ENCODE measurements at places on chromosomes 4 and X. TPM values are rescaled to one million over a fixed set of nuclear protein-coding genes. Genes with fewer than 3 reads are reported as not detected.

DKK2 gene
- total RNA-seq = 45.0 TPM

OTUD4 gene
- 43.8 TPM for total RNA-seq

GRCh38 chr4:14143892-14144291 lies 516.4 kb upstream of the BOD1L1 start:
- H3K27me3 ChIP-seq = no peaks in the 10 kb centered on the region
- no peak overlapping the region for H3K4me3 ChIP-seq
- DNase-seq = no peak
- no peaks in the 10 kb centered on the region for H3K4me1 ChIP-seq
- H3K36me3 ChIP-seq = no peaks in the 10 kb centered on the region

DNA sequence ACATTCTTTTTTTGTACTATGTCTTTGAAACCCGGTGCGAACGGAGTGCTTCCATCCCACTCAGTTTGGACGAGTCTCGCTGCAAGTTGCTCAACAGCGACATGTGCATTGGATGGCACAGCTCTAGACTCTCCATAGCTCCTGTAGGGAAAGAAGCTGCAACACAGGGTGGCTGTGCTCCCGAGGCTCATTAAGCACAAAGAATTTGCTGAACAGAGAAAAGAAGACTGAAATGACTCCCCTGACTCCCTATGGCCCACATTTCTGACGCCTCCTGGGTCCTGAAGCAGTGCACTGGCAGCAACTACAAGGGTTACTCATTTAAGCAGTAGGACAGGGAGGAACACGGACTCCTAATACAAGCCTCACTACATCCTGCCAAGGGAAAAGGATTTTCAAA lies 127.4 kb downstream of the SH3RF1 start:
- peaks cover 3% of the 10 kb centered on the region for H3K36me3 ChIP-seq
- DNase-seq = no peak
- no peak overlapping the region for H3K27ac ChIP-seq
- no peaks in the 10 kb centered on the region for H3K27me3 ChIP-seq
- H3K4me3 ChIP-seq = no peak overlapping the region

DNA sequence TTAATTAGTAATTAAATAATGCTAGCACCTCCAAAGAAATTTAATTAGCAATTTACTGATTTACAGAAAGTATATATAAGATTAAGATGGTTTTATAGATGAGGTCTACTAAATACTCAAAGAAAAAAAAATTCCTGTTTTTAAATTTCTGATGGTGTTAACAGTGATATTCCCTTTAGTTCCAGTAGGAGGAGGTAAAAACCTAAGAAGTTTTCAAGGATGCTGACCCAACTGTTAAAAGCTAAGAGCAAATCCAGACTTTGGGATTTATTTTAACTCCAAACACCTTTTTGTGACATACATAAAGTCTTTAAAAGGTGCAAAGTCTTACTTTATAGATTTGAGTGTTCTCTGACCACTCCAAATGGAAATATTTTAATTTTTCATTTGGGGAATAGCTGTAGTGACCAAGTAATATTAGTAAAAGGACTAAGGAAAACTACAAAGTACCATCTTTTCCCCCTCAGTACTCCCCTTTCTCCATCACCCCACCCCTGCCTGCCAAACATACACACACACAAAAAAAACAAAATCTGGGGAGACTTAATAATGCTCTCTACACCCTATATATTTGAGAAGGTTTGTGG lies 34.2 kb upstream of the CSN1S1 start:
- no peak for DNase-seq
- no peak overlapping the region for H3K4me3 ChIP-seq
- H3K4me1 ChIP-seq = no peaks in the 10 kb centered on the region
- no peaks in the 10 kb centered on the region for H3K27me3 ChIP-seq
- no peak overlapping the region for H3K27ac ChIP-seq
- H3K36me3 ChIP-seq = no peaks in the 10 kb centered on the region

TMEM156 gene
- 0.35 TPM for total RNA-seq

Data from muscle of leg (tissue), 16 donors.